ENCODE measurements at places on chromosomes 7 and 10. TPM values are rescaled to one million over a fixed set of nuclear protein-coding genes. Genes with fewer than 3 reads are reported as not detected.

ANLN gene
- polyA plus RNA-seq, result 1.4 TPM

DNAH11 gene
- 0.14 TPM for polyA plus RNA-seq

LRRD1 gene
- not detected for polyA plus RNA-seq

CTTNBP2 gene
- 6.3 TPM for polyA plus RNA-seq

IGFBP1 gene
- polyA plus RNA-seq, result 0.04 TPM

CAV1 gene
- 380 TPM for polyA plus RNA-seq

GIMAP1 gene
- 8.0 TPM for polyA plus RNA-seq

CALCR gene
- not detected for polyA plus RNA-seq

SPDYE18 gene
- 1.3 TPM for polyA plus RNA-seq

DNA sequence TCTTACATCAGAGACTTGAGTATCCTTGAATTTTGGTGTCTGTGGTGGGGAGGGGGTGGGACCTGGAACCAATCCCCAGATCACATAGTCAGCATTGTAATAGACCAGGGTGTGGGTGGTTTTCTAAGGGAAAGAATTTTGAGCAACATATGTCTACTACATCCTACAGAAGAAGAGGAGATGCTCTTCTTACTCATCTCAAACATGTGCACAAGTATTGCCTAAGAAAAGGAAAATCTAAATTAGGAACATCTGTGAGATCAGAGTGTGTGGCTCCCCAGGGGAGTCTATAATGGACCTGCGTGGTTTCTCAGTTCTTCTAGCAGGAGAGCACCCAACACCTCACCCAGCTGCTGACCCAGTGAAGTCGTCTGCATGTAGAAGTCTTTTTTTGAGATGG is 148.8 kb downstream of the CCDC3 start:
- DNase-seq, result no peak

- no peak for DNase-seq
These were observed 77.9 kb downstream of the HECTD2 start for GRCh38 chr10:91487911-91488582.

GRCh38 chr10:1054684-1055083 is 1.5 kb upstream of the WDR37 start:
- DNase-seq, result no peak

GRCh38 chr7:85081392-85081791 is 105.5 kb downstream of the SEMA3D start:
- no peak for DNase-seq

GRCh38 chr10:26090762-26091161 is 125.8 kb upstream of the GAD2 start:
- DNase-seq, result no peak

DNA sequence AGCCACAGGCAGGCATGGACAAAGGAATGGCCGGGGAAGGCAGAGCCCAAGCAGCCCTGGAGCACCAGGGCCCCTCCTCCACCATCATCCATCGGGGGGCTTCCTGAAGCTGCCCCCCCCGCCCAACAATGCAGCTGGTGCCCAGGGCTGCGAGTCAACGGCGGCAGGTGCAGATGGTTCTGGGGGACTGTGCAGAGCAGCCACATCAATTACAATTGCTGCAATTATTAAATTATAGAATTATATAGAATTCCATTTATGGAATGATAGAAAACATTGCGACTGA is 28.3 kb downstream of the EBF3 start:
- DNase-seq, result no peak

DNA sequence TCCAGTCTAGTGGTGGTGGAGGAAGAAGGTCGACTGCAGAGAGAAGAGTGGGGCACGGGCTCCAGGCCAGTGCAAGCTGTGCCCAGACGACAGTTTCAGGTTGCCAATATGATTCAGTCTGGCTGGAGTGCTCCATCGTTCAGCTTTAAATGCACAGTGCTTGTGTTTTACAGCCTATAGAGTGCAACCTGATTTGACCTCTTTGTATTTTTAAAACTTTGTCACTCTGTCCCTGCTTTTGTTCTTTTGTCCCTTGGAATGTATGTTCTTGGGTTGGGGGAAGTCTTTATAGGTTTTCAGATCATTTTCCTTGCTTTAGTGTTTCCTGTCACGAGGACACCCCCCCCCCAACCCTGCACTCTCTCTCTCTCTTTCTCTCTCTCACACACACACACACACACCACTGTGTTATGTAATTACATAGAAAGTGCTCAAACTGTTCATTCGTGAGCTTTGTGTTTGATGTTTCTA is 198.0 kb downstream of the CAMK1D start:
- DNase-seq, result no peak

DNA sequence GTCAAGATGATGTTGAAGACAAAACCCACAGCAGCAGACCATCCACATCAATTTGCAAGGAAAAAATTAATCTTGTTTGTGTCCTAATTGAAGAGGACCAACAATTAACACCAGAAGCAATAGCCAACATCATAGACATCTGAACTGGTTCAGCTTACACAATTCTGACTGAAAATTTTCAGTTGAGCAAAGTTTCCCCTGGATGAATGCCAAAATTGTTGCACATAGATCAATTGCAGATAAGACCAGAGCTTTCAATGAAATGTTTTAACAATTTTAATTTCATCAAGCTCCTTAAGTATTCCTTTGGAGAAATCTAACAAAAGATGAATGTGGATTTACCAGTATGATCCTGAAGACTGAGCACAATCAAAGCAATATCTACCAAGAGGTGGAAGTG is 168.6 kb downstream of the CTNNA3 start:
- no peak for DNase-seq

- DNase-seq, result no peak
These were observed 618.6 kb upstream of the MKI67 start for GRCh38 chr10:128744811-128745305.

DNA sequence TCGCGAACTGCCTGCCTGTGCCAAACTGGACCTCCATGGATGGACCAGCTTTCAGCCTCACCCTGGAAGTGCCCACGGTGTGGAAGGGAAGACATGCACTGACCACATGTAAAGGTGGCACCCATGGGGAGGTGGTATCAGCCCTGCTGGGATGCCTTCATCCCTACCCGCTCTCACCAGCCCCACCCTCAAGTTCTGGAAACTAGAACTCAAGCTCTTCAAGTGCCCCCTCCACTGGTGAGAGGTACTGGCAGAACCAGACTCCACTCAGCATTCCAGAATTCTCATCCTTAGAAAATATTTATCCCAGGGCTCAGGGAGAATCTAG is 5.9 kb downstream of the ZNF488 start:
- DNase-seq, result no peak

DNA sequence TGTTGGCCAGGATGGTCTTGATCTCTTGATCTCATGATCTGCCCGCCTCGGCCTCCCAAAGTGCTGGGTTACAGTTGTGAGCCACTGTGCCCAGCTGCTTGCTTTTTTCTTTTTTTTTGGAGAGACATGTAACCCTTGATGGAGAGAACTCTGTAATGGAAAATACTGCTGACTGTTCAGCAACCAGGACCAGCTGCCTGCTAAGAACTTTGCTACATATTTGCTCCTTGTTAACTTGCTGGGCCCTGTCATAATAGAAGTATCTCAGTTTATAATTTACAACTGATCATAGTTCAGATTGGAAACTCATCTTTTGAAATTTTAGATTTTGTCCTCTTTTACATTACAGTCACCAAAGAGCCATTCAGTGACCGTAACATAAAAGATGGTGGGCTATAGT is 34.9 kb downstream of the TASOR2 start:
- no peak for DNase-seq

DNA sequence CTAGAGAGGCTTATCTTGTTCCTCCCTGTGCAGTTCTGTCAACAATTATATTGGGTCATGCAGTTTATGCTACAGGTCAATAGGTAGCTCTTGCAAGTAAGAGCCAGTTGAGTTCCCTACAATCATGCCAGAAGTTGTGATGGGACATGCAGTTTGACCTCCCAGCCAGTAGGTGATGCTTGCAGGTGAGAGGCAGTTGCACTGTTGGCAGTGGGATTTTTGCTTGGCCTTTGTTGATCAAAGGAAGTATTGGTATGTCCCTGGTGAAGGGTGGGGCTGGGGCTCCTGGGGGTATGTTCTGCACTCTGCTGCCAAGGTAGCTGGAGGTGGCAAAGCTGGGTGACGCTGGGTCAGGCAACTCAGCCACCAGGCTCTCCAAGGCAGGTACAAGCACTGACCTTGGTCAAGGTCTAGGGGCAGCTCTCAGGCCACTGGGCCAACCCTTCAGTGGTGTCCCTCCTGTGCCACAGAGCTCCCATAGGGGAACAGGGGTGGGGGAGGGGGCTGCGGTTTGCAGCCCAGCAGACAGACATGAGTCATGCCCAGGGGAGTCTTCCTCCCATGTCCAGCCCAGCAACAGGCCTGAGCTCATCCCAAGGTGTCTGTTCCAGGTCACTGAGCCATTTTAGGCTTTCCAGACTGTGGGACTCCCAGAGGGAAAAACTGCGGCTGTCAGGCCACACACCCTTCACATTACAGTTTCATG is 43.3 kb downstream of the MEOX2 start:
- no peak for DNase-seq

DNA sequence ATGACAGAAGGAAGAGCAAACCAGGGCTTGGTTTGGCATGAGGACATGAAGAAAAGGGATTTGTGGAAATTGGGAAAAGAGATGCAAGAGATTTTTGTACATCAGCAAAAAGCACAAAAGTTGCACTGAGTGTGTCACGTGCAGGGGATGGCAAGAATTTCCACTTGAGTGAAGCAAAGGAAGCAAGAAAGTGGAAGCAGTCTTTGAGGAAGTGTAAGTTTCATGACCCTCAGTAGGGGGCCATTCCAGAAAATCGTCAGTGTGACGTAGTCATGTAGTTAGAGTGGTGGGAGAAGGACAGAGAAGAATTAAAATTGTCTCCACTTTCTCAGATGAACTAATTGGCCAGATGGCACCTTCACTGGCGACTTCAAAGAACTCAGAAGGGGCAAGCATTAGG is 123.3 kb upstream of the FZD1 start:
- DNase-seq, result no peak

DNA sequence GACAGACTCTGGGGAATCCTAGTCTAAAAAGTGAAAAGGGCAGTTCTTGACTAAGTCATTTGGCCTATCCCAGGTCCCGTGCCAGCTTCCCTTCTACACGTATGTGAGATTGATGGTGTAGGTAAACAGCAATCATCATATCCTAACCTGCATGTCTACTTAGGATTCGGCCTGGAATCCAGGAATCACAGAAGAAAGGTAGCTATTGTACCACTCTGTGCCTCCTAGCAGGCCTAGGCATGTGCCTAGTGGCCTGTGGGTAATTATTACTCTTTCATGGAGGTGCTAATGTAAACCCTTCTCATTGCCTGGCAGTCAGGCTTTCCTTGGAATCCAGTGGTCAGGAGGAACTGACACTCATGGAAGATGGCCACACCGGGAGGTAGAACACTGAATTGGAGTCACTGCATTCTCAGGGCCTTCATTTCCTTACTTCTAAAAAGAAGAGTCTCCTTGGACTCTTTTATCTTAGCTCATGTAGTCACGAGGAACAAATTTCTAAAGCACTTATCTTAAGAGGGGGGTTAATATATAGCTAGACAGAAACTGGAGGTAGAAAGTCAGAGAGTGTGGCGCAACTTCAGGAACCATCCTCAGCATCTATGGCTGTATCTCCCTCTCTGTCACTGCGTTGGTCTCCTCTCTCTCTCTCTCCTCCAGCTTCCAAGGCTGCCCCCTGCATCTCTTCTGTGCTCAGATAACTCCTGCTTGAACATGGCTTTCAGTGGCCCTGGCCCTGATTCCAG is 122.5 kb downstream of the C1GALT1 start:
- no peak for DNase-seq

DNA sequence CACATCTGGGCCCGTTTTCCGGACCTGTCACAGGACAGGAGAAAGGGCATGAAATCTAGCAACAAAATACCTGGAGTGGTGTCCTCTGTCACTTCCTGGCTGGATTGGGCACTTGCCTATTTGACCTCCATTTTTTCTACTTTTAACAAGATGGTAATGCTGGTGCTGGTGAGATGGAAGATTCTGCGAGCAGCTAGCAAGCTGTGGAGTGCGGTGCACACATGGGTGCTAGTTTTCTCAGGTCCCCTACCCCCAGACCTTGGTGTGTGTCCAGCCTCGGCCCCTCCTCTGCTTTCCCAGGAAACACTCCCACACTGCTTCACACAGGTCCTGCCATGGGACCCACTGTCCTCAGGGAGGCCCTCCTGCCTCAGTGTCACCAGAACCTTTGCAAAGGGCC is 87.7 kb downstream of the WDR11 start:
- no peak for DNase-seq

DNA sequence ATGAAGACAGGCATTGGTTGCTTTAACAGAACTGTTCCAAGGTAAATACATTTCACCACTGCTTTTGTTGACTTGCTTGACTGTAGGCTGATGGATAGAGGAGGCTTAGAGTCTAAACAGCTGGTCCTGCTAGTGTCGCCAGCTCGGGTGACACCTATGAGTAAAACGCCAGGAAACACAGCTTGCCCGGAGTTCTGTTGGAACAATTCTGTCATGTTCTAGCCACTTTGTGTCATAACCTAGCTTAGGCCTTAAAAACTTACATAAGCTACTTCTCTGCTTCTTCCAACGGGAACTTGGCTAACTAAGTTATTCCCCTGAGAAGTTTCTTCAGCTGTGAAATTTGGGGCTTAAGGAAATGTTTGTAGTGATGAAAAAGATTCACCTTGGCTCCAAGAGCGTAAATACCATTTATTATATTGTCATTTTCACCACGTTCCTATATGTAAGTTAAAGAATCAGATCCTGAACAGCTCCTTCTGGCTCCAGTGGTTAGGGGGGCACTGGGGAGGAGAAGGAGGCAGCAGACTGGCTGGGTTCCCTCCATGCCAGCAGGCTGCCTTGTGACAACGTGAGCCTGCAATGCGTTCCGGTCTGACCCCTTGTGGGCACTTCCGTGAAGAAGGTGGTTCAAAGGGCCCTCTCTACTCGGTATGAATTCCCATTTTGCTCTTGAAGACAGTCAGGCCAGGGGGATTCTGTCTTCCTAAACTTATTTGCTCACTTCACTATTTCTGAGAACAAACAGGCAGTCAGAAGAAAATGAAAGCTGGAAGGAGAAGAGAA is 253.2 kb downstream of the BMPER start:
- no peak for DNase-seq

GRCh38 chr7:139451638-139452037 is 31.8 kb downstream of the KLRG2 start:
- DNase-seq, result no peak
